NCI-H460 (cell line): ENCODE measurements at places on chromosomes 4 and X. TPM values are rescaled to one million over a fixed set of nuclear protein-coding genes. Genes with fewer than 3 reads are reported as not detected.

Gene FHIP1A
- total RNA-seq: 0.10 and 0.12 TPM in 2 replicates

Gene RAB40AL
- total RNA-seq: 0.52 TPM in 1 of 2 replicates, not detected in the other

Gene HTN3
- total RNA-seq: not detected in 2 replicates

Gene GUCY1B1
- 0.58 and 1.1 TPM in 2 replicates for total RNA-seq

Gene PDLIM3
- 7.8 and 10.9 TPM in 2 replicates for total RNA-seq

Gene WDR17
- total RNA-seq: 5.6 and 9.1 TPM in 2 replicates

Gene IL21
- total RNA-seq: not detected in 2 replicates

Gene YY2
- 2.3 and 3.5 TPM in 2 replicates for total RNA-seq

Gene VEGFC
- 18.2 and 19.2 TPM in 2 replicates for total RNA-seq

Gene MORC4
- 28.3 and 32.7 TPM in 2 replicates for total RNA-seq

Gene VCX3A
- total RNA-seq: not detected in 2 replicates

Gene SHISA3
- 0.58 and 0.72 TPM in 2 replicates for total RNA-seq

Gene MAMLD1
- 0.72 and 0.74 TPM in 2 replicates for total RNA-seq

Gene ARAP2
- total RNA-seq: 6.9 and 7.9 TPM in 2 replicates

Gene WWC2
- 24.8 and 28.1 TPM in 2 replicates for total RNA-seq

Gene CXCL11
- total RNA-seq: not detected in 2 replicates

Gene JADE3
- total RNA-seq: 9.6 and 9.8 TPM in 2 replicates

Gene EDA
- 0.46 and 0.67 TPM in 2 replicates for total RNA-seq

Gene BMP3
- not detected in 2 replicates for total RNA-seq

Gene NIPAL1
- 2.0 and 3.0 TPM in 2 replicates for total RNA-seq

Gene KLF3
- total RNA-seq: 27.3 and 29.9 TPM in 2 replicates

Gene RASGEF1B
- 0.15 TPM in 1 of 2 replicates, not detected in the other for total RNA-seq

Gene PPP1R2C
- total RNA-seq: not detected in 2 replicates

Gene PPP2R2C
- total RNA-seq: 14.9 and 17.6 TPM in 2 replicates

Gene PNMA5
- total RNA-seq: not detected in 2 replicates

Gene UGT2B15
- not detected in 2 replicates for total RNA-seq

Gene AMELX
- not detected in 2 replicates for total RNA-seq

Gene SLC6A14
- total RNA-seq: not detected in 2 replicates

Gene GAGE12F
- not detected in 2 replicates for total RNA-seq

Gene TMA16
- 32.8 and 37.0 TPM in 2 replicates for total RNA-seq

Gene GASK1B
- total RNA-seq: 63.1 and 83.1 TPM in 2 replicates

Gene COL25A1
- total RNA-seq: 0.02 TPM in 1 of 2 replicates, not detected in the other

Gene PDZD4
- 1.1 and 1.4 TPM in 2 replicates for total RNA-seq

Gene MAGT1
- total RNA-seq: 90.5 and 95.0 TPM in 2 replicates

Gene REPS2
- 0.12 and 0.15 TPM in 2 replicates for total RNA-seq

Gene ZXDA
- total RNA-seq: 6.5 and 6.8 TPM in 2 replicates

Gene HSPA4L
- total RNA-seq: 21.5 and 27.0 TPM in 2 replicates

Gene ATP2B3
- total RNA-seq: not detected in 2 replicates

Gene PCDH10
- total RNA-seq: not detected in 2 replicates

Gene NLGN3
- total RNA-seq: 0.58 and 0.69 TPM in 2 replicates

Gene FGF2
- total RNA-seq: 51.4 and 52.8 TPM in 2 replicates

Gene ARL9
- not detected in 2 replicates for total RNA-seq

Gene AKAP14
- not detected in 2 replicates for total RNA-seq

Gene FAM9B
- total RNA-seq: not detected in 2 replicates

Gene SOD3
- not detected in 2 replicates for total RNA-seq

Gene ANKRD50
- 8.6 and 11.0 TPM in 2 replicates for total RNA-seq

Gene NAP1L5
- 4.8 and 5.3 TPM in 2 replicates for total RNA-seq
